ENCODE measurements at places on chromosomes 4 and X.

GRCh38 chr4:21872101-21872500, 76.5 kb downstream of the KCNIP4 start:
- DNase-seq = no peak

DNA sequence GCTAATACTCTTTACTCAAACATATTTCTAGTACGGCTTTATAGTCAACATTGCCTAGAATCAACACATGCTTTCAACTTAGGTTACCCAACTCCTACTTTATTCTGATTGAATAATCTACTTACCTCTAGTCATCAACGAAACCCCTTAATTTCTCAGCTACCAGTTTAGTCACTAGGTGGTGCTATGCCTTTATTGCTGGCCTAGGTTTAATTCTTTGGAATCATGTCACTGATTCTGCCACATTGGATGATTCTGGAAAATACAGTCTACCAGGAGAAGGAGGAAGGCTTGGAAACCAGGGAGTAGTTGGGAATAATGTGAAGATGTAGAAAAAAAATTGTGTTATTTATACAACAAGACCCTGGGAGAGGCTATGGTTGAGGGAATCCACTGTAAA, 167.7 kb downstream of the DCAF12L2 start:
- no peak for DNase-seq

DNA sequence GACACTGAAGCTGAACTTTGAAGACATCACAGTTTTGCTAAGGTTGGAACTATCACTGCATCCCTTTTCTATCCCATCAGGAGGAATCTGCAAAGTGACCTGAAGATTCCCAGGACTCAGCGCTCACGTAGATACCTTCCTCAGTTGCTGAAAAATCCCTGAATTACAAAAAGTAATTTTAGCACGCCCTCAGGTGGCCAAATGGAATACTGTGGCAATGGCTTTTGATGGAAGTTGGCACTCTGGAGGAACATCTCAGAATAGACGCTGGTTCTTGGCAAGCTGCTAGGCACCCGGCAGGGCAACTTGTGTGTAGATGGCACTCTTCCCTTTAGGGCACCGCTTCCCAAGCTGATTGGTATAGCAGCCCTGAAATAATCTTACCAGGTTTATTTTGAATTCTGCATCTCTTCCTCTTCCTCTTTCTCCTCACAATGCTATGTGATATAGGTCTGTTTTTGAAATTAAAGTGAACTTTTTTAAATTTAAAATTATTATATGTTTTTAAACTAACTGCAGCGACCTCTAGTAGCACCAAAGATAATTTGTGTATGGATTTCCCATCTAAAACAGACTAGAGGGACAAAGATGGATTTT, 16.3 kb upstream of the ESX1 start:
- no peak for DNase-seq

GRCh38 chr4:149465955-149466354, 349.7 kb downstream of the IQCM start:
- DNase-seq = no peak

DNA sequence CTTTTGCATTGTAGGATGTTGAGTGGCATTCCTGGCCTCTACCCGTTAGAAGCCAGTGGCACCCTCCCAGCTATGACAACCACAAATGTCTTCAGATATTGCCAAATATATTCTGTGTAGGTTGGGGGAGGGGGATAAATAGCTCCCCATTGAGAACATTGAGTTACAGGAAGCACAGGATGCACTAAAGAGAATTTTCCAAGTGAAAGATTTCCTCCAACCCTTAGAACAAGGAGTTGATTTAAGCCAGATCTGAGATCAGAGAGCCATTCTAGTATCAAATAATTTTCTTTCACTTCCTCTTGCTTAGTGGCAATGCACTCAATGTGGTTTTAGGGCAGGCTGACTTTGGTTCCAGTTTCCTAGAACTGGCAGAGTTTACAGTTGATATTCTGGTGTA, 436.6 kb downstream of the C4orf33 start:
- no peak for DNase-seq

DNA sequence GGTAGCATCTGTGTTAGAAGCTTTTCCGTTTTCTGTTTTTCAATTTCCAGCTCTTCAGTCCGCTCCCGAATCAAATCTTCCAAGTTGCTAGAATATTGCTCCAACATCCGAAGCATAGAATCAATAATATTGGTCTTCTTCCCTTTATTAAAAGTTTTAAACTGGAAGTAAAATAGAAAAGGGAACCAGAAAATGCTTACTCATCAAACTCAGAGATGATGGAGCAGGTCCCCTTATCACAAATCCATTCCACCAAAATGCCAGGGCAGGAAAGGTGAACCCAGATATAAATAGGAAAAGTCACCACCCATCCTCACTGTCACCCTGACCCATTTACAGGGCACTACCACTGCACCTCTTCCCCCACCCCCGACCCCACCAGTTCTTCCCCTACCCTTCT, 89.0 kb downstream of the GUCY2F start:
- DNase-seq = no peak
